ENCODE measurements at places on chromosomes 16 and 17.

DNA sequence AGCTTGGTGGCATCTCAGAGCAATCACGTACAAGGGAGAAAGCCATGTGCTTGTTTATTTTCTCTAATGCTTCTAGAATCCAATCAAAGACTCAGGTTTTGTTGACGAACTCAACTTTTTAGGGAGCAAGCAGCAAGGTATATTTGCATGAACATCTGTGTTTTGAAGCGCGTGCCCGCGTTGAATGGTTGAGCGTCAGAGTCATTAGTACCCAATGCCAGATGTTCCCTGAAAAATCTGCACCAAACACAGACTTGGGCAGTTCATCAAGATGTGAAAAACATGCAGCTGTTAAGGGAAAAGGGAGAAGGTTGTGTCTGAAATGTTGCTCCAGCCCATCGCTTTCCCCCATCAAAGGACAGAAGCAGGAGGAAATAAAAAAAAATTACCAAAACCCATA is 170.4 kb downstream of the SNX29 start:
- DNase-seq = no peak

GRCh38 chr16:26186091-26186615 is 494.4 kb downstream of the HS3ST4 start:
- DNase-seq = no peak

- no peak for DNase-seq
These were observed 54.0 kb downstream of the CFDP1 start for GRCh38 chr16:75379339-75379738.

- no peak for DNase-seq
These were observed 40.7 kb downstream of the SNX20 start for GRCh38 chr16:50640391-50640790.

GRCh38 chr16:57646388-57647039 is 18.1 kb downstream of the ADGRG1 start:
- DNase-seq = peak; percentile 78

DNA sequence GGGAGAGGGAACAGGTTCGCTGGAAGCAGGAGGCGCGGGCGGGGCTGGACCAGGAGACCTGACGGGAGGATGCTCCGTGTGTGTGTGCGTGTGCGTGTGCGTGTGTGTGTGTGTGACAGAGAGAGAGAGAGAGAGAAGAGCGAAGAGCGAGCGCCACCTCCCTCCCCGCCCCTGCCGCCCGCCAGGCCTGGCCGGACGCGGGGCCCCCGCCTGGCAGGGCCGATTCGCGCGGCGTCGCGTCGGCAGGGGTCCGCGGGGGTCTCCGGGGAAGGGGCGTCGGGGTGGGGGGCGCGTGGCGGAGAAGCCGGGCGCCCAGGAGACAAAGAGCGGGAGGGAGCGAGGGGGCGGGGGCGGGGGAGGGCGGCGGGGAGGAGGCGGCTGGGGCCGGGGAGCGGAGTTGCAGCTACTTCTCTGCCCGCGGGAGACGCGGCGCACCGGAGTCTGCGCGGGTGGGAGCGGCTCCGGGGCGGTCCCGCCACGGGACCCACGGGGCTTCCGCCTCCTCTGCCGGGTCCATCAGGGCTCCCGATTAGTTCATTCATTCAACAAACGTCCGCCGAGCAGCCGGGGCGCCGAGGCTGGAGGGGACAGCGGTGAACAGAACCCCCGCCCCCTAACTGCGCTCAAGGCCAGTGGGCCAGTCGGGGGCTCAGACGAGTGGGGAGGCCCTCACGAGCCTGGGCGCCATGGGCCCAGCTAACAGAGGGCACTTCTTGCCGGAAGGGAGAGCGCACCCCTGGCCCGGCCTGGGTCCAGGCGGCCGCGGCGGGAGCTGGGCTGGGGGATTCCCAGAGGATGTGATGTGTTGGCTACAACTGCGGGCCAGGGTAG is at the start of gene SAMD14:
SAMD14 (minus strand) TSS at position 433 of the 831 bp plus-strand sequence. CDS start 5,201 bp downstream, outside the sequence.
- DNase-seq = peak; percentile 57

DNA sequence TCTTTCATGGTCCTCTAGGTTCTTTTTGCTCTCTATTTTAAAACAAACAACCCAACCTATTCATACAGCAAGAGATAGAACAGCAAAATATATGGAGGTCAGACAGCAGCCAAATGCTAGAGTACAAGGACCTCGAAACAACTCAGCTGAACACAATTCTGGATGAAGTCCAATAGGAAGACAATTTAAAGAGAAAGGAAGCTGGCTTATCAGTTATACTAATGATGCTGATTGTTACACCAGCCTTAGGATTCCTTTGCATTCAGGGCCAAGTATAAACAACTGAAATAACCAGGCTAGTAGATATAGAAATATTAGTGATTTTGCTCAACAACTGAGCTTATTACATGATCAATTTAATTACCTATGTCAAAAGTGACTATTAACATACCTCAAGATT is 2.5 kb downstream of the SSH2 start:
- DNase-seq = peak; percentile 69

GRCh38 chr16:70582280-70582978 is 58.8 kb downstream of the SF3B3 start:
- no peak for DNase-seq

DNA sequence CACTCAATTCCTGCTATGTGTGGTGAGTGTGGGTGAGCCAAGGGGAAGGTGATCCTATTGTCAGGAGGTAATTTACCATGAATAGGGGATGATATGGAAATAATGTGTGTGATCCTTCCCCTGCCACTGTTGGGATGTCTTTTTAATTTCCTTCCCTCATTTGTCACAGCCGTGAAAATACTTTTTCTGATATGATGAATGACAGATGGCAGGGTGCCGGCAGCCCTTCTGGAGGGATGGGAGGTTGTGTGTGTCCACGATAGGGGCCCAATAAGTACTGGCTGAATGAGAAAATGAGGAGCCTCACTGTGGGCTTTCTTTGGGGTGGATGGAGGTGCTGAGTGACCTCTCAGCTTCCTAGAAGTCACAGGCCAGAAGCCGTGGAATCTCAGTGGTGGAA is 109.5 kb downstream of the PRKCB start:
- no peak for DNase-seq

DNA sequence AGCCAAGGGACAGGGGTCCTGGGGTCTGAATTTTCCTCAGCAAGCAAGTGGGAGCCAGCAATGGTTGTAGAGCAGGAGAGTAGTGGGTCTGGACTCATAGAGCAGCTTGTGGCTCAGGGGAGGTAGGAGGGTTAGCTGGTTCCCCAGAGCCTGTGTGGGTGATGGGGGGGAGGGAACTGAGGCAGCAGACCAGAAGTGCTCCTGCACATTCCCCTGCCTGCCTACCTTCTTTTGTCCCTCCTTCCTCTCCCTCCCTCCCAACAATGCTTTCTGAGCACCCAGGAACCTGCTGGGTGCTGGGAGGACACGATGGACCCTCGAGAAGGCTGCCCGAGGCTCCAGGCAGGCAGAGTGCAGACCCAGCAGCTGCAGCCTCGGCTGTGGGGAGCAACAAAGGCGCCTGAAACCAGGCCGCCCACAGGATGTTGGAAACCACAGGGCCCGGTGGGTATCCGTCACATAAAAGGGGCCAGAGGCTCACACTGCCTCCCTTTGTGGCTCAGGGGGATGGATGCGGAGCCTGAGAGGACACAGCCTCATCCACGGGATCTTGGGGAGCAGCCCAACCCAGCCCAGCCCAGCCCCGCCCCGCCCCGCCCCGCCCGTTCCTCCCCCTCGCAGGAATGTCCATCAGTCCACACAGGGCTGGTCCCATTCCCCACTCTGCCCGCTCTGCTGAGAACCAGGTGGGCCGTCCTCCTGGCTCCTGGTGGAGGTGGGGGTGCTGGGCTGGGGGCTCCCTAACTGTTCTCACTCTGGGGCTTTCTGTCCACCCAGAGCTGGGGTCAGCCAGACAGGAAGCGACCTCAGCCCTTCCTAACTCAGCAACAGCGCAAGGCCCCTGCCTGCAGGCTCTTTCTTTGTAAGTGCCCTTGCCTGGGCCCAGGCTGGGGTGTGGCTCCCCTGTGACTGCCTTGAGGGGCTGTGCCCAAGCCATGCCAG is 1.7 kb upstream of the NLRC3 start:
- DNase-seq = peak; percentile 10

- DNase-seq = no peak
These were observed 6.9 kb downstream of the CAMKK1 start for GRCh38 chr17:3885970-3886369.

DNA sequence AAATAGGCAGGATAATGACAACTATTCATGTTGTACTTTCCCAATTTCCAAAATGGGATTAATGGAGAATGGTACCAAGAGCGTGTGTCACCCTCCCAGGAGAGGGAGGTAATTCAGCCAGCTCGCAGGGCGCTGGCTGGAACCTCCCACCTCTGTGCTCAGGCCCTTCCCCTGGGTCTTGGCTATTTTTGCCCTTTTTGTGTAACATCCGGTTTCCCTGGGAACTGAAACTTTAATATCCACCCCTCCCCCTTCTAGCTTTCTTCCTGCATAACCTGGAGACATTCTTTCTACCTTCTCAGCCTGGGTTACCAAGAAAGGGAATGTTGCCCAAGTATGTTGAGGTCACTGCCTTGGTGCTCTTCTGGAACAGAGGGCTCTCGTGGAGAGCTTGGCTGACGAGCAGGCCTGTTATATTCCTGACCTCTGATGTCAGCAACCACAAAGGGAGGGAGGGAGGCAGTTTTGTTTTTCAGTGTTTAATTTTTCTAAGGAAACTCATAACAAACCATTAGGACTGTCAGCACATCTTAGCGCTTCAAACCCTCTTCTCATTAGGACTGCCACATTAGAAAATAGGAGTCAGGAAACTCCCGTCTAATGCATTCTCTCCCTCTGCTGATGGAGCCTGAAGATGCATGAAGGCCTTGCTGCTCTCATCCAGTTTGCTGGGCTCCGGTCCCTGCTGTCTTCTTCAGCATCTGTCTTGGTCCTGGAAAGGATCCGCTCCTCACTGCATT is 25.6 kb downstream of the ITGB3 start:
- DNase-seq = peak; percentile 54

GRCh38 chr16:75062135-75062975 is 54.2 kb downstream of the LDHD start:
- DNase-seq = no peak

- DNase-seq = no peak
These were observed 668.9 kb downstream of the MAF start for GRCh38 chr16:78931678-78932077.

GRCh38 chr16:84614968-84615813 is 2.7 kb downstream of the COTL1 start:
- DNase-seq = no peak

- DNase-seq = no peak
These were observed 416.0 kb downstream of the WWOX start for GRCh38 chr16:78515421-78515820.

DNA sequence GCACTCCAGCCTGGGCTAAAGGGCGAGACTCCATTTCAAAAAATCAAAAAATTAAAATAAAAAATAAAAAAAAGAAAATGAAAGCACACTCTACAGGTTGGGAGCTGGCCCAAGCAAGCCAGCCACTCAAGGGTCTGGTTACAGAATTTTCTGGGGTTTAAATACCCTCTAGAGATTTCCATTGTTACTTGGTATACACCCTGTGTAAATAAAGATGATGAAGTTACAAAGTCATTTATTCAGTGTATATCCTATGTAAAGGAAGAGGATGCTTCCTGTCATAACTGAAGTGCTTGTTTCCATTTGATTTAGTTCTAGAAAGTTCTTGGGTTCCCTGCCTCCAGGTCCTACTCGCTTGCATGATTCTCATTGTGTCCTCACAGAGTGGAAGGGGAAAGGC is 79.9 kb upstream of the C17orf78 start:
- peak; percentile 4 for DNase-seq

DNA sequence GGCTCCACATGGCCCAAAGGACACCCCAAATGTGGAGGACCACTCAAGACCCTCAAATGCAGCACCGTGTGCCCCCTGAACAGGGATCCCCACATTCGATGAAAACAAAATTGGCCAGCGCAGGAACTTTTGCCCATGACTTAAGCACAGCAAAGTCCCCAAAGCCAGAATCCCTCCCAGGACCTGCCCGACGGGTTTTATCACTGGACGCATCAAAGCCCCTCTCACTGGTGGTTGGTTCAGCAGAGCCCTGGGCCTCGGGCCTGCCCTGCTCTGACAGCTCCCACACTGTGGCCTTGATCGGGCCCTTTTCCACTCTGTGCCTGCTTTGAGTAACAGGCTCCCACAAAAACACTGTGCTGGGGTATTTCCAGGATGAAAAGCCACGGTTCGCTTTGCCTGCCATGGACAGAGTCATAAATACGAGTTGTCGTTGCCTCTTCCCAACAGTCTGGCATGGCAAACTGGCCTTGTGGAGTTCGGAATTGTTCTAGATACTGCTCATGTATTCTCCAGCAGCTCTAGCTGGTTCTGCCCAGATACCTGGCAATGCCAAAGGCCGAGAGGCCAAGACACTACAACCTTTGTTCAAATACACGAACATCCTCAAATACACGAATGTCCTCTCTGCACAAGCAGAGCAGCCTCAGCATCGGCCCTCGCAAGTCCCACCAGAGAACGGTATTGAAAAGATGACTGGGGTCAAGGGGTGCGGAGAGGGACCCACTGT is 46.4 kb downstream of the TBC1D16 start:
- DNase-seq = no peak

- DNase-seq = no peak
These were observed 10.9 kb upstream of the HEXD start for GRCh38 chr17:82407255-82407654.

Measured in lung microvascular endothelial cell (primary cell).